Fibroblast of lung (primary cell): ENCODE measurements at places on chromosomes 7 and 10. TPM values are rescaled to one million over a fixed set of nuclear protein-coding genes. Genes with fewer than 3 reads are reported as not detected.

- H3K36me3 ChIP-seq, result no peaks in the 10 kb centered on the region
- DNase-seq, result no peak
- no peaks in the 10 kb centered on the region for H3K27me3 ChIP-seq
- no peak overlapping the region for H3K27ac ChIP-seq
- peaks cover 14% of the 10 kb centered on the region for H3K4me1 ChIP-seq
Measured at GRCh38 chr7:43766564-43766963, 8.1 kb downstream of the BLVRA start.

DNA sequence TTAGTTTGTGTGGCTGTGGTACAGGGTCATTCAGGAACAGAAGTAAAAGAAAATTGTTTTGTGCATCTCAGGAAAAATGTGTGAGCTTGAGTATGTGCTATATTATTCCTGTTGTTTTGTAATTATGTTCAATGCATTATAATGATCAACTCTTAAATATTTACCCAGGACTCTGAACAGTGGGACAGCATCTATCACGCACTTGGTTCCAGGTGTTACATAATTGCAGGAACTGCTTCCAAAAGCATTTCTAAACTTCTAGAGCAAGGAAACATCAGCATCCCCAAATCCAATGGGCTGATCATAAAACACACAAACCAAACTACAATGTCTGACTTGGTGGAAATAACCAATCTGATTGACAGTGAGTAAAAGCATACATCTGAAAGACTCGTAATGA is 26.6 kb downstream of the ENO4 start:
- no peaks in the 10 kb centered on the region for H3K36me3 ChIP-seq
- H3K4me1 ChIP-seq, result no peaks in the 10 kb centered on the region
- H3K27ac ChIP-seq, result no peak overlapping the region
- H3K4me3 ChIP-seq, result no peak overlapping the region
- no peaks in the 10 kb centered on the region for H3K27me3 ChIP-seq

DNA sequence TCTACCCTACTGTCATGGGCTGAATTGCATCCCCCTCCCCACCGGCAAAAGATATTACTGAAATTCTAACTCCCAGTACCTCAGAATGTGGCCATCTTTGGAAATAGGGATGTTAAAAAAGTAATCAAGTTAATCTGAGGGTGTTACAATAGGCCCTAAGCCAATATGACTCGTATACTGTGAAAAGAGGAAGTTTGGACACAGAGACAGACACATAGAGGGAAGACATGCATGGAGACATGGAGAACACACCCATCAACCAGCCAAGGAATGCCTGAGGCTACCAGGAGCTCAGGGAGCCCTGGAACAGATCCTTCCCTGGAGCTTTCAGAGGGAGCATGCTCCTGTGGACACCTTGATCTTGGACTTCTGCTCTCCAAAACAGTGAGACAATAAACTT is 138.2 kb upstream of the ADO start:
- no peak for DNase-seq
- H3K36me3 ChIP-seq, result no peaks in the 10 kb centered on the region
- H3K27ac ChIP-seq, result no peak overlapping the region
- no peak overlapping the region for H3K4me3 ChIP-seq

DNA sequence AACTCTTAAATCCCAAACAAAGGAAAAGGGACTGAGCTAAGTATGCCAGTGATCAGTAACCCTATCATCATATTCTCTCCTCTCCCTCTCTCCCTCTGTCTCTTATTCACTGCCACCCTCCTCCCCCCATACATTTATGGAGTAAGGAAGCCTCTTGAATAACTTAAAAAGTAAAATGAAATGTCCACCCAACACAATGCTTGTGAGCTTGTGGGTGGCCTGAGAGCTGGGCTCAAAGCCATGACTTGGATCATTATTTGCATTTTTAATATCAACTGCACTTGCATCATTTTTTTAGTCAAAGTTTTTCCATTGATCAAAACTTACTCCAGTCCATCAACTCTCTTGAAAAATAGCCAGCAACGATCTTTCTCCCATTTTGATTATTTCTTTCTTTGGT is 46.8 kb downstream of the FAM107B start:
- no peak overlapping the region for H3K4me3 ChIP-seq
- H3K27ac ChIP-seq, result no peak overlapping the region
- H3K4me1 ChIP-seq, result no peaks in the 10 kb centered on the region
- DNase-seq, result no peak
- peaks cover 4% of the 10 kb centered on the region for H3K27me3 ChIP-seq
- no peaks in the 10 kb centered on the region for H3K36me3 ChIP-seq

DNA sequence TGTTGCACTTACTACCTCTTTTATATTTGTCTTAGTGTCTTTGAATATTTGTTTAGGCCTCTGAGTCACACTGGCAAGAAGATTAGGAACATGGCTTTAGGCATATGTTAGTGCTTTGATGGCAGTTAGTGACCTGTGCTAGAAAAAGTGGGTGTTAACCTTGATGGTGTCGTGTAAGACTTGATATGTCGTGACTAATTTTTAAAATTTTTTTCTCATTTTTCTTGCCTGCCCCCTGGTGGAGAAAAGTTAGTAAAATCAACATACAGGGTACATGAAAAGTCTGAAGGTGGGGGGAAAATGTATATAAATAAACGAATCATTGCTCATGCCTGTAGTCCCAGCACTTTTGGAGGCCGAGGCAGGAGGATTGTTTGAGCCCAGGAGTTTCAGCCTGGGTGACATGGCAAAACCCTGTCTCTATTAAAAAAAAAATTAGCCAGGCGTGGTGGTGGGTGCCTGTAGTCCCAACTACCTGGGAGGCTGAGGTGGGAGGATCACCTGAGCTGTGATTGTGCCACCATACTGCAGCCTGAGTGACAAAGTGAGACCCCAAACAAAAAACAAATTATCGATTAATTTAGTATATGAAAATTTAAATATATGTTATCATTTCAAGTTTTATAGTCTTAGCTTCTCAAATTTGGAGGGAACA is 44.6 kb downstream of the TAX1BP1 start:
- no peak overlapping the region for H3K27ac ChIP-seq
- no peaks in the 10 kb centered on the region for H3K27me3 ChIP-seq
- H3K36me3 ChIP-seq, result peaks cover 2% of the 10 kb centered on the region
- no peaks in the 10 kb centered on the region for H3K4me1 ChIP-seq

- H3K27ac ChIP-seq, result no peak overlapping the region
- H3K36me3 ChIP-seq, result no peaks in the 10 kb centered on the region
- H3K4me3 ChIP-seq, result no peak overlapping the region
- no peaks in the 10 kb centered on the region for H3K27me3 ChIP-seq
- DNase-seq, result no peak
- no peaks in the 10 kb centered on the region for H3K4me1 ChIP-seq
Measured at GRCh38 chr7:72267291-72267800, 144.8 kb downstream of the CALN1 start.

- H3K4me1 ChIP-seq, result no peaks in the 10 kb centered on the region
- DNase-seq, result no peak
- no peaks in the 10 kb centered on the region for H3K36me3 ChIP-seq
- H3K4me3 ChIP-seq, result no peak overlapping the region
- H3K27ac ChIP-seq, result no peak overlapping the region
Measured at GRCh38 chr10:58464956-58465355, 47.7 kb upstream of the BICC1 start.

DNA sequence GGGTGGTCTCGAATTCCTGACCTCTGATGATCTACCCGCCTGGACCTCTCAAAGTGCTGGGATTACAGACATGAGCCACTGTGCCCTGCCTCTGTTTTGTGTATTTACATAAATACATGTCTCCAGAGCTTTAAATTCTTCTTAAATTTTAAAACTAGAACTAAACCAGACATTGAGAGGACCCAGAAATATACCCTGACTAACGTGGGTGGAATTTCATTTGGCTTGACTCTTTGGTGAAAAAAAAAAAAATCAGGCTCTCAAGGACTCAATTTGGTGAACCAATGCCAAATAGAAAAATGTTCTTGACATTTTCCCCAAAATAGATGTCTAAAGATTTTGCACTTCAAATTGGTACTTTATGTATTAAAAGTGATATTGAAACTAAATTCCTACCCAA is 16.6 kb upstream of the FAS start:
- peak; percentile 50 for DNase-seq
- H3K27me3 ChIP-seq, result no peaks in the 10 kb centered on the region
- H3K27ac ChIP-seq, result no peak overlapping the region
- H3K4me1 ChIP-seq, result peaks cover 7% of the 10 kb centered on the region
- no peak overlapping the region for H3K4me3 ChIP-seq

DNA sequence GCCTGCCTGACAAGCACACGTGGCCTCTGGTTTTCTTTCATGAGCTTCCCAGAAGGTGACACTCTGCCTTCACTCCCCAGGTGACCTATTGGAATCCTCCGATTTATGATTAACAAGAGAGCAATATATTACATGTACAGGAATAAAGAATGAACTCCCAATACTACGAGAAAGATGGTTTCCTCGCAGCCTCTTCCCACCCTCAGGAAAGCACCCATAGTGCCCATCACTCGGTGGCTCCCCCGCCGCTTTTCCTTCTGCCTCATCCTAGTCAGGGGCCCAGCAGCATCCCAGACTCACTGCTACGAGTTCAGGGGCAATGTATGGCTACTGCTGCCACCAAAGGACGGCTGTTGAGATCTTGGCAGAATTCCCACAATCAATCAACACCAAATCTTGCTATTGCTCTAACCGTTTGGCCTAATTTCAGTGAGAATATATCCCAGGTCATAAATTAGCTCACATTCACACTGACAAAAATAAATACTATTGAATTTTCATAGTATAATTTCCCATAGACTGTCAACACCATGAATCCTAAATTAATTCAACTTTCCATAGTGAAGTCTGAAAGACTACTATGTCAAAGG is 196.3 kb downstream of the TNS3 start:
- DNase-seq, result no peak
- no peaks in the 10 kb centered on the region for H3K27me3 ChIP-seq
- H3K4me1 ChIP-seq, result peaks cover 2% of the 10 kb centered on the region
- H3K36me3 ChIP-seq, result peaks cover 9% of the 10 kb centered on the region
- H3K27ac ChIP-seq, result no peak overlapping the region

DNA sequence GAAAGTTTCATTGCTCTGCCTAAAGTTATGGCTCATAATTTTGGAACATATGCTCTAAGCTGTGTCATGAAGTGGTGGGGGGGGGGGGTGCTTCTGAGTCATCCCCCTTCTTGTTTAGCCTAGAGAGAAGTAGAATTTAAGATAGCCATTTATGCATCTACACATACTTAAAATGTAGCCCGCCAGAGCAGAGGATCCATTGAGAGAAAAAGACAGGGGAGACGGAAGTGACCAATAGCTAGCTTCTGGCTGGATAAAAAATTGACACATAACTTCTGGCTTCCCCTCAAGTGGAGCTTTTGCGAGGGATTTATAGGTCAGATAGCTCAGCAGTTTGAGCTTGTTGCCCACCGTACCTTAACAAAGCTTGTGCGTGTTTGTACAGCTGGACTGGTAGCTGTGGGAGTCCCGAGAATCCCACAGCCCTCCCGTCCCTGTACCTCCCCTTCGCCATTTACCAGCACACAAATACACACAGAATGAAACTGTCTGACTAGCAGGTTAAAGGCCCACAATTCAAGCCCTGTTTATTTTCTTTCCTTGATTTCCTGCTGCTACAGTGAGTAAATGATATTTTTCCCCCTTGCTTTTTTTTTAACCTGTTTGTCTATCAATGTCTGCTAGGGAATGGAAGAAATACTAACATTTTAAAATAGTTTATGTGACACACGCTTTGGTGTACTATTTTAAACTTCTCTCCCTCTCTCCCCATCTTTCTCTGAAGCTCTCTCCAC is 232.6 kb upstream of the FERD3L start:
- peaks cover 2% of the 10 kb centered on the region for H3K4me1 ChIP-seq
- H3K27me3 ChIP-seq, result no peaks in the 10 kb centered on the region
- no peaks in the 10 kb centered on the region for H3K36me3 ChIP-seq
- peak overlapping the region; percentile 6 for H3K4me3 ChIP-seq
- H3K27ac ChIP-seq, result peak overlapping the region; percentile 60
- DNase-seq, result peak; percentile 83

DNA sequence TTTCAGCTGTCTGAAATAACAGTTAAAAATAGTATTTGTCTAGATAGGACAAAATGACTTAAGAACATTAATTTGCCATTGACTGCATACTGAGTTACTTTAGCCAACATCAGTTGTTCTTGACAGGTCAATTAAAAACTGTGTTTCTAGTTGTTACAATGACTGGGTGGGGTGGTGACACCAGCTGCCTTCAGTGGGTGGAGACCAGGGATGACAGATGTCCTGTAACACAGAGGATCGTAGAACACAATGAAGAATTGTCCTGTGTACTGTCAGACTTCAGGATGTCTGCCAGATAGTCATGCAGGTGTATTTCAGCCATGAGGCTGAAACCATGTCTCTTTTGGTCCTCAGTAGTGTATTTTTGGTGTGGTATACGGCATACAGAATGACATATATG is 24.4 kb downstream of the TRUB1 start:
- H3K36me3 ChIP-seq, result no peaks in the 10 kb centered on the region
- no peaks in the 10 kb centered on the region for H3K4me1 ChIP-seq
- H3K4me3 ChIP-seq, result no peak overlapping the region

DNA sequence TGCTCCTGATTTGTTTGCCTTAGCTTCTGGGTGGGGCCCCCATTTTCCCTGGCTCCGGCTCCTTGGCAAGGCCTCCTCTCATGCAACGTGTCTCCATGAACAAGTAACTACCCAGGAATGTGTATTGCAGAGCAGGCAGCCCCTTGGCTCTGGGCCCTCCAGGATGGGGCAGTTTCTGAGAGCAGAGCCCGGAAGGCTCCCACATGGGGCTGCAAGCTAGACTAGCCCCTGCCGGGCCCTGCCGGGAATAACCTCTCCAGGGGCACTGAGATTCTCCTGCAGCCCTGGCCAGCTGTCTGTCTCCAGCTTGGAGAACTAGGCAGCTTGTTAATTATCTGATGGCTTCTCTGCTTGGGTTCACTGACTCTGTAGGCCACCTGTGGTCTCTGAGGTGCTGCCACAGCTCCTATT is 184.0 kb upstream of the INHBA start:
- no peaks in the 10 kb centered on the region for H3K27me3 ChIP-seq
- H3K27ac ChIP-seq, result peak overlapping the region; percentile 73
- no peaks in the 10 kb centered on the region for H3K36me3 ChIP-seq
- peak; percentile 99 for DNase-seq

DNA sequence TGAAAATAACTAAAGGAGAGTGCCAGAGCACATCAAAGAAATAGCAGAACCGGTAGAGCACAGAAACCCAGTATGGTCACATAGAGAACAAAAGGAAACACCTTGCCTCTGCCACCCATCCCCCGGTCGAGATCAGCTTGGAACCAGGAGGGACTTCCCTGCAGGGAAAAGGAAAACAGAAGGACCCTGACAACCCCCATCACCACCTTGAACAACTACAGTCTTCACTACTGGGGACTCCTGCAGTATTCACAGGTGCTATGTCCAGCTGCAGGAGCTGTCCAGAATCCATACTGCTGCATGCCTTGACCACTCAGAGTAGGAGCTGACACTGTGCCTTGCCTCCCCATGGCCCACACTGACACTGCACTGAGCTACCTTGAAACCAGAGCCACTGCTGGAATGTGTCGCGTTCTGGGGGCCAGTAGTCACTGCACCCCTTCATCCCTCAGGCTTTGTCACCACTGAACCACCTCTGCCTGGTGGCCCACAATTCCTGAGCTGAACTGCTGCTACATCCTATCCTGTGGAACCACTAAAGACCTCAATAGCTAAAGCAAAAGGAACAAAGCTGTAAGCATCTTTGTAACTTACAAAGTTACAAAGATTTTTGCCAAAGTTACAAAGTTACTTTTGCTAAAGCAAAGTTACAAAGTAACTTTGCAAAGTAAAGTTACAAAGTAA is 66.8 kb downstream of the TRIL start:
- H3K27me3 ChIP-seq, result no peaks in the 10 kb centered on the region
- no peaks in the 10 kb centered on the region for H3K36me3 ChIP-seq
- no peaks in the 10 kb centered on the region for H3K4me1 ChIP-seq
- no peak overlapping the region for H3K4me3 ChIP-seq
- no peak for DNase-seq
- H3K27ac ChIP-seq, result no peak overlapping the region

The PTN gene
- 13.9 and 30.2 TPM in 2 replicates for total RNA-seq

The CFAP69 gene
- 6.2 and 7.1 TPM in 2 replicates for total RNA-seq

The SCIN gene
- total RNA-seq, result 0.17 TPM in 1 of 2 replicates, not detected in the other

The CYP2E1 gene
- total RNA-seq, result 0.26 and 0.50 TPM in 2 replicates
